Activated CD8-positive, alpha-beta memory T cell treated with anti-CD3 and anti-CD28 coated beads, Interleukin-2, amount 50 U/mL, for 48 hours (primary cell): ENCODE measurements at places on chromosomes 4 and X.
A peak's percentile ranks its signal among the peaks of the same experiment; 100 is the strongest.

- no peak for DNase-seq
These were observed 9.5 kb downstream of the CLCN4 start for GRCh38 chrX:10166248-10166716.

DNA sequence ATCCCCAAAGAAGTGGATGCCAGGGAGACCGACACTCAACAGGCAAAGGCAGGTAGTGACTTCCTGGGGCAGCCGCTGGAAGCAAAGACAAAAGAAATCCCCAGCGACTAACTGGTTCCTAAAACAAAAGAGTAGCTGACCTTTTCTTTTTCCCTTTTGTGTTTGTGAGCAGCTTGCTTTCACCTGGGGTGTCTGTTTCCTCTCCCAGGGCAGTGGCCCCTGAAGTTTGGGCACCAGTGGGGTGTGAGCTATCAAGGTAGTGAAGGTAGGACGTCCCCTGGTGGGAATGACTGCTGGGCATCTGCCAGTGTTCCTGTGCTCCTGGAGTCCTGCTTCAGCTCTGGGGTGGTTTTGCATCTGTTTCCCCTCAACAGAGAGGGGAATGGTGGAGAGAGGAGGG lies 41.6 kb upstream of the STIM2 start:
- DNase-seq = no peak

GRCh38 chr4:127631420-127631819 lies 1.3 kb upstream of the INTU start:
- DNase-seq = no peak

- DNase-seq = no peak
These were observed 9.1 kb upstream of the TBC1D1 start for GRCh38 chr4:37881811-37882210.

DNA sequence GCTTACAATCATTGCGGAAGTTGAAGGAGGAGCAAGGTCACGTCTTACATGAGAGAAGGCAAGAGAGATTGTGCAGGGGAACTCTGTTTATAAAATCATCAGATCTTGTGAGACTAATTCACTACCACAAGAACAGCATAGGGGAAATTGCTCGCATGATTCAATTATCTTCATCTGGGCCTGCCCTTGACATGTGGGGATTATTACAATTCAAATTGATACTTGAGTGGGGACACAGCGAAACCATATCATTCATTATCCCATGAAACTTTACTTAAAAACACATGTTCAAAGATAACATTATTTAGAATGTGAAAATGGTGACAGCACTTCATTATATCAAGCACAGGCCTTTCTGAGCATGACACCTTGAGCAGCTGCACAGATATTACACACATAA lies 1087.8 kb downstream of the C4orf33 start:
- no peak for DNase-seq

GRCh38 chr4:41883988-41884734 lies 51.1 kb upstream of the TMEM33 start:
- DNase-seq = no peak

- no peak for DNase-seq
These were observed 26.3 kb downstream of the AREG start for GRCh38 chr4:74471264-74471663.

DNA sequence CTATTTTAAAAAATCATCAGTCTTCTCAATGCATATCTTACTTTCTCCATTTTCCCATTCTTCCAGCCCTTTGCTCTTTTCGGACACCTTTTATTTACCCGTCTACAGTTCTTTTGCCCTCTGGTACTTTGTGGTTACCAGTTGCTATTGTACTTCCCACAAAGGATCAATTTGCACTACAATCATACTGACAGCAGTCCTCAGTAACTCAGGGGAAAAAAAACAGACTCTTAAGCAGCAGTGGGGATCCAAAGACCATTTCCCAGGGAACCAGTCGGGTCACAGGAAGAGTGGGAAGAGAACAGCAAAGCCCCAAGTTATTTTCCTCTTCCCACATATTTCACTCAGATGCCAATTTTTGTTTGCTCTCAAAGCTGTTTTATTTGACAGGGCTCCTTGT lies 23.1 kb downstream of the DMD start:
- DNase-seq = no peak

DNA sequence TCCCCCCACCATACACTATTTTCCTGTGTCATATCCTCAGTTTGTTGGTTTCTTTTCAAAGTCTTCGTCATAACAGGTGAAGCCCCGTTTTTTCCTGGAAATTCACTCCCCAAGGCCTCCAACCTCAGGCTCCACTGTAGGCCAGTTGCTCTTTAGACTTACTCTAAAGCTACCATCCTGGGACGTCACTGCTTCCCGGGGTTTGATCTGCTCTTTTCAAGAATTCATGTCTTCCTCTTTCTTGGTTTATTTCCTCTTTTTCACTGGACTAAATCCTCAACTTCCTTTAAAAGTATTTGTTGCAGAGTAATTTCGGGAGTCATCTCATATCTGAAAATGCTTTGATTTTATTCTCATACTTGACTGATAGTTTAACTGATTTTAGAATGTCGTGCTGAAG lies 6.5 kb upstream of the SERTM2 start:
- no peak for DNase-seq

- no peak for DNase-seq
These were observed 7.7 kb upstream of the GABRE start for GRCh38 chrX:151982222-151982621.

DNA sequence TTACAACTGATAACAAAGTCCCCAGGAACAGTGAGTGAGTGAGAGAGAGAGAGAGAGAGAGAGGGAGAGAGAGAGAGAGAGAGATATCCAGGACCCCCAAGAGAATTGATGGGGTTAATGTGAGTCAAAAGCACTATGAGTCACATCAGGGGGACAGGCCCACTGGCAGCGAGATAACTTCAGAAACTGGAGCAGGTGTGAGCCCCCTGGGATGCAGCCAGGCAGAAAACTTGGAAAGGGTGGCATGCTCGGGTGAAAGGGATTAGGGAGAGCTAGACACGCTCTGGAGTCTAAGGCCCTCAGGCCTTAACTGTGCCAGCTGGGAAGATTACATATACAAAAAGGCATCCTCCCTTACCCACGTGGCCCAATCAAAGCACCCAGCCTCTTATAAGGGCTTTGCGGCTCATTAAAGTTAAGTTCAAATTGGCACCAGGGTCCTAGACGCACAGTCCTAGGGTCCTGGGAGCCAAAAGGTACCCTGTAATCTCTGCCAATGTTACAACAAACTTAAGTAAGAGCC lies 841 bp downstream of the ACOT9 start:
- peak; percentile 54 for DNase-seq

DNA sequence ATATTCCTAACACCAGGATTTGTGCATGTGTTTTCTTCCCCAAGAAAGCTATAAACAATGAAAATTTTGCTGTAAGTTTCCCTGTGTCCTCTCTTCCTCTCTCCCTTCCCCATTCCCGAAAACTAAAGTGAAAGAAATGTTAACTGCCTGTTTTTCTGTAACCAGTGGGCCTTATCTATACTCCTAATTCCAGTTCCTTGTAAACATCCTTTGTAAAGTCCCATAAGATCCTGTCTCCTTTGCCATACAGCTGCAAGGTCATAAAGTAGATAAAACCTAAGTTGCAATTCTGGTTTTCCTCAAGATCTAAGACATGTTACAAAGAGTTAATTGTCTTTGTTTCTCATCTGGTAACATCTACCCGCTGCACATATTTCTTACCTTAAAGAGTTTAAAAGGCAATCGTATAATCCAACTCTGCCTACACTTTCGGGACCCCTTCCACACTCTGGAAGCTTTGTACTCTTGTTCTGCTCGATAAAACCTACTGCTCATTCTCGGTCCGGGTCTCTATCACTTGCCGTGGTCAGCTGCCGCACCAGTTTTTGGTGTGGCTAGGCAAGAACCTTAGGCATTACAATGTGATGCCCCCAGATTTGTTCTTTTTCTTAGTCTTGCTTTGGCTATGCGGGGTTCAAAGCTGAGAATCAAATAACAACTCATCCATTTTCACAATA lies 20.5 kb downstream of the UGT2B7 start:
- no peak for DNase-seq

- DNase-seq = no peak
These were observed 168.4 kb upstream of the GK2 start for GRCh38 chr4:79576429-79576753.

- DNase-seq = no peak
These were observed 1445.1 kb upstream of the TENM3 start for GRCh38 chr4:180798036-180798577.

GRCh38 chrX:118259213-118259612 lies 86.7 kb upstream of the WDR44 start:
- DNase-seq = no peak

DNA sequence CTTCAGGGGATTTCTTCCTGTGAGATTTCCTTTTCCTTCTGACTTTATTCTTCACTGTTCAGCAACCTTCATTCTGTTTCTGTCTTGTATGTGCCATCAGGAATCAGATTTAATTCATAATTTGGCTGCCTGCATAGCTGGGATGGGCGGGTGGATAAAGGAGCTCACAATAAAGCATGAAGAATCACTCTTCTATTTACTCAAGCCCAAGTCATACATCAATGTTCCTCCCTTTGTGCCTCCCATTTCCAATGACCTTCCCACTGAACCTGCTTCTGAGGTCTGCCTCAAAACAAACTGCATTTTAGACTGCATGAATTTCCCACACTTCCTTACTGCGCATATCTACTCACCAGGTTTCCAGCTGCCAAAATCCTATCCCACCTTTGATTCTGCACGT lies 14.0 kb downstream of the PDGFC start:
- DNase-seq = no peak

DNA sequence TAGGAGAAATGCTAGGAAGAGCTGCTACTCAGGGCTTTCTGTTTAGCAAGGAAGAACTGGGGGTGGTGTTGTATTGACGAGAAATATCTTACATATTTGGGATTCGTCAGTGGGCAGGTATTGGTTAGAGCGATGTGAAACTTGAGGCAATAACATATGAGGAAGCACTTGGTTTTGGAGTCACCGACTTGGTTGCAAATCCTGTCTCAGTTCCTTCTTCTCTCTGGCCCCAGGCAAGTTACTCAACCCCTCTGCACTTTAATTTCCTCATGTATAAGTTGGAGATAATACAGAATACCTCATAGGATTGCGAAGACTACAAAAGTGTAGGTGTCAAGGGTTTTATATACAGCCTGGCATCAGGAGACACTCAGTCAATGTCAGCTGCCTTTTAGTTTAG lies 34.1 kb downstream of the GPAT3 start:
- no peak for DNase-seq

DNA sequence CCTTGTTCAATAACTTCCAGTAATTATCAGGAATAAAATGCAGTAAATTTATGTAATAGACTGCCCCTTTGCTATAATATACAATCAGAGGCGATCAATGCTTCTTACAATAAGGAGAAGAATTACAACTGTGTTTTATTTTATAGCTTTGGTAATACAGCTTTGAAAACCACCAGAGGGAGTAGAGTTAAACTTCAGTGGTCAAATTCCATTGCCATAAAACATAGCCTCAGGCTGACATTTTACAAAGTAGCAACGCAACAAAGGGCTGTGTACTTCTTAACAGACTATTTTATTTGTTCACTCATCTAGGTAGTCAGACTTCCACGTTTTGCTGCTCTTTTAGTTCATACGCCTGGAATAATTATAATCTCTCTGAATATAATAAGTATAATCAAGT lies 58.5 kb downstream of the TEX13C start:
- no peak for DNase-seq

GRCh38 chr4:167943872-167944505 lies 148.3 kb upstream of the ANXA10 start:
- no peak for DNase-seq

DNA sequence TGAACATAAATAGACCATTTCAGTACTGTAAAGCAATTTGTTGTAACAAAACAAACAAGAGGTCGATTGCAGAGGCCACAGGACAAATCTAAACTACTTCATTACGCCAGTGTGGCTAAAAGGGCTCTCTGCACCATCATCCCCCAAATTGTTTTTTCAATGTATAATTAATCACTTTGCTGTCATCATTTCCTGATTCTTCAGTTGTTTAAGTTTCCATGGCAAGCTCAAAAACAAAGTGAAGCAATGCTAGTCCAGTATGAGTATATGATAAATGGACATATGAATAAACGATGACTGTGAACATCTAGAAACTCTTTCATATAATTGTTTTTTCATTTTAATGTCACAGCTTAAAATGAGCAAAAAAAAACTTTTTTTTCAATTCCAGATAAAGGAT lies 235.4 kb upstream of the FGF13 start:
- DNase-seq = no peak

GRCh38 chr4:108126806-108127205 lies 41.9 kb downstream of the LEF1 start:
- DNase-seq = no peak

GRCh38 chr4:15914736-15915135 lies 23.8 kb downstream of the FGFBP1 start:
- no peak for DNase-seq

GRCh38 chr4:67546004-67546356 lies 677 bp upstream of the CENPC start:
- no peak for DNase-seq

- no peak for DNase-seq
These were observed 54.3 kb downstream of the CHST7 start for GRCh38 chrX:46627711-46628419.

DNA sequence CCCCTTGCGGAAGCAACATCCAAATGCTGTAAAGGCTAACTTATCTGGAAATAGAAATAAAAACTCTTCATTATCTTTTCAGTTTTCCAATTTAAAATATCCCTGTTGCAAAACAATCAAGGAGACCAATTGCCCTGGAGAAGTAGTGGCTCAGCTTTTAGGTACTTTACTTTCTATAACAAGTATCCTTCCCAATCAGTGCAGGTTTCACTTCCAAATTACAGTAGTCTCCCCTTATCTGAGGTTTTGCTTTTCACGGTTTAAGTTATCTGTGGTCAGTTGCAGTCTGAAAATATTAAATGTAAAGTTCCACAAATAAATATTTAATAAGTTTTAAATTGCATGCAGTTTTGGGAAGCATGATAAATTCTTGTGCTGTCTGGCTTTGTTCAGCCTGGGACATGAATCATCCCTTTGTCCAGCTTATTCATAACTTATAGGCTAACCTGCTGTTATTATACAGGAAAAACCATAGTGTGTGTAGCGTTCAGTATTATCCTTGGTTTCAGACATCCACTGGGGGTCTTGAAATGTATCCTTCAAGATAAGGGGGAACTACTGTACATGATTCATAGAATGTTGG lies 973.1 kb upstream of the GRID2 start:
- no peak for DNase-seq

DNA sequence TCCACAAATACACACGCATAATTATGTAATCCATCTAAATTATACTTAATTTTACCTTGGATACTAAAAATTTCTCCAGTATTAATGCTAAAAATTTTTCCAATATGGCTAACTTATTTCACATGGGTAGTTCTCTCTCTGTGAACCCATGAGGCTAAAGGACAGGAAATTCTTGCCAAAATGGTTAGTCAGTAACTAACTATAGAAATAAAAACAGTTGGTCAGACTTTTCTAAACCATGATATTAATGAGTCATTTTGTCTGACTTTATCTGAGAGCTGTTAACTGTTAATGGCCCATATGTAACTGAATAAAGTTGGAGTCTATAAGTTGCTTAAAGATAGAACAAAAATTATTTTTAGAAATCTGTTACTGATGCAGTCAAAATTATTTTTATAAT lies 549.4 kb downstream of the TLL1 start:
- no peak for DNase-seq

- DNase-seq = no peak
These were observed 207.0 kb upstream of the TBL1X start for GRCh38 chrX:9257718-9258420.

- DNase-seq = no peak
These were observed 33.7 kb upstream of the ADAMTS3 start for GRCh38 chr4:72602396-72603376.
